ENCODE measurements at places on chromosomes 11 and 22.

DNA sequence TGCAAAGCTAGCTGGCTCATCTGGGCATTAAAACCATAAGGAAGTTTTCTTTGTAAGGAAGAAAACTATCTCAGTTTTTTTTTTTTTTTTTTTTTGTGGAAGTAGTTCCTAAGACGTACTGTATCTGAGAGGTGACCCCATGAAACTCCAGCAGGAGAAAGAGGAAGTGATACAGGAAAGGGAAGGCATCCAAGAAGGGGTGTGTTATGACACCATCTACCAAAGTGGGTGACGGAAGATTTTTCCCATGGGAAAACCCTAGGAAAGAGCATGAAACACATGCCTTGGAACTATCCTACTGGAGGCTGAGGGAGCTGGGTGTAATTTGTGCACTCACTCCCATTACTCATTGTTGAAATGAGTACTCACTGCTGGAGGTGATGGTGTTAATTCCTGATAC lies 63.8 kb upstream of the ARHGAP20 start:
- no peak for DNase-seq

- DNase-seq, result no peak
These were observed 1259.6 kb upstream of the CNTN5 start for GRCh38 chr11:97761175-97761574.

GRCh38 chr22:29692327-29692640 lies 27.5 kb upstream of the CABP7 start:
- no peak for DNase-seq

DNA sequence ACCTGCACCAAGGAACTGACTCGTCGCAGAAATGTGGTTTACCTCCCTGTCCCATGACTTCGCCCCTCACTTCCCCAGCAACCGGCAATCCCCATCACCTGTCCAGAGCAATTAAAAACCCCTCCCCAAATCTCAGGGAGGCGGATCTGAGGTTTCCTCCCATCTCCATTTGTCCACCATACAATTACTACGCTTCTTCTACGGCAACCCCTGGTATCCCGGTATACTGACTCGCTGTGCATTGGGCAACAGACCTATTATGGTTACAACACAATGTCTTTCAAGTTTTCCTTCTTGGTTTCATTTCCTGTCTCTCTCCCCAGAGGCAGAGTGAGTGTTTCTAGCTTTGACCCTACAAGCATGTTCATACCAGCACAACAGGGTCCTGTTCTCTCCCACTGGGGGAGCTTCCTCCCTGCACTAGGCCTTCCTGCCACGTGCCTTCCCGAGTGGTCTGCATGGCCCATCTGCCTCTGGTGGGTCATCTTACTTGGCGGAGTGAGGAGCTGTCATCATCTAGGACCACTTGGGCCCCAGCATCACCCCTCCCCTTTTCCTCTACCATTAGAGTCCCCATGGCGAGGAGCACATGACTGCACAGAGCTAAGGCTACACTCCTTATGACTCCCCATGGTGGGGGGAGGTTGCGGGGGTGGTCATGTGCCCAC lies 30.3 kb upstream of the NAP1L4 start:
- DNase-seq, result no peak

DNA sequence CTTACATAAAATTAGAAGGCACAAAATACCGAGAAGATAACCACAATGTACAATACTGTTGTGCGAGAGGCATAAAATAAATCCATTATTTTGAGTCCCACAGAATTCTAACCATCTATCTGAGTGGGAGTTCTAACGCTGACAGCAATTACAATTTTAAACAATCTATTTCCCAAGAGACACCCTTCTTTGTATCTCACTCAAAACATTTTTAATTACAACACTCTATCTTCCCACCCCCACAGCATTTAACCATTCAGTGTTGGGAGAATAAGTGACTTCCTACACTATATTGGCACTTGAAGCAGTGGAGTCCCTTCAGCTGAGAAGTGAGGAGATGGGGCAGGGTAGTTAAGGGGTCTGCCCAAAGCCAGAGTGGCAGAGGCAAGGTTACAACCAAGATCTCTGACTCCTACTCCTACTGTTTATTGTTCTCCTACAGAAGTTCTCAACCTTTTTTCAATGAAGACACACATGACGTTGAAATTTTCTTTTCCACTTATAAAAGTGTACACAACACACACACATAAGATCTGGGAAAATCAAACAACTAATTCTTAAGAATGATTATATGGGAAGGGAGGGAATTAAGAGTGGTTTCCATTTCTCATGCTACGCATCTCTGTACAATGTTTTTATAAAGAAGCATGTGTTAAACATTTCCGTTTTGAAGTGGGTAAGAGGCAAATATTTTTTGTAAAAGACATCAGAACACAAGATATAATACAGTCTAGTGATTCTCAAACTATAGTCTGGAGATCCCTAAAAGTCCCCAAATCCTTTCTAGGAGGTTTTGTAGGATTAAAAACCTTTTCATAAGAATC lies 10.9 kb downstream of the SLC25A17 start:
- DNase-seq, result no peak

DNA sequence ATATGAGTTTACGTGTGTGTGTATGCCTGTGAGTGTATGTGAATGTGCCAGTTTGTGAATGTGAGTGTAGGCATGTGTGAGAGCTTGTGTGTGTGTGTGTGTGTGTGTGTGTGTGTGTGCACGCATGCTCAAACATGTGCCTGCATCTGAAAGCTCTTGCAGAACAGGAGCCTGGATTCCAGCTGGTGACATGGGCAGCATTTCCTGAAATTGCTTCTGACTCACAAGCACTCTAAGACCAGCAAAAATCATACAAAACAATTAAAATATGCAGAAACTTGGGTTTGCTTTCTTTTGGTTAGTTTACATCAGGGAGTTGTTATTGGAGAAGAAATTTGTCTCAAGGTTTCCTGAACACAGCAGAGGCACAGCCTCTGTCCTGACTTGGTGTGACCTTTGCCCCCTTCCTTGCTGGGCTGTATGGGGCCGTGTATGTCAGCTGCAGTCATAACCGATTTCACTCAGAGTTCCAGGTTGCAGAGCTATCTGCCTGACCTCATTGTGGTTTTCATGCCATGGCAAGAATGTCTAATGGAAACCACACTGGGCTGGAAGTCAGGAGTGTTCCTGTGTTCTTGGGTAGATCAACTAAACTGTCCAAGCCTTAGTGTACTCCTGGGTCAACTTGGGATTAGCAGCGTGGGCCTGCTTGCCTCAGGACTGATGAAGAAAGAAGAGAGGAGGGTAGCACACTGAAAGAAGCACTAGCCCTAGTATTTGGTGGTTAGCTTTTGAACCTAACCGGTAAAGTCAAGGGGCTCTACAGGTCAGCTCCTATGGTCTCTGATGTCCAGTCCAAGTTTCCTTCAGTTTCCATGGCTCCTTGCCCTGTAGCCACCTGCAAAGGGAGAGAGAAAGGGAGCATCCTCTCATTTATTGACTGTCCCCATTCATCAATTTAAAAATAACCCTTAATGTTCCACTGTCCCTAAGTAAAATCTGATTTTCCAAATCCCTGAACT lies 143.7 kb downstream of the SNX19 start:
- no peak for DNase-seq

- no peak for DNase-seq
These were observed 5.7 kb downstream of the GAL3ST3 start for GRCh38 chr11:66042996-66043906.

GRCh38 chr11:36455658-36456111 lies 54.4 kb downstream of the TRAF6 start:
- DNase-seq, result no peak

- peak; percentile 46 for DNase-seq
These were observed 29.1 kb upstream of the BIRC3 start for GRCh38 chr11:102287964-102288724.

- DNase-seq, result peak; percentile 69
These were observed 27.8 kb downstream of the WEE1 start for GRCh38 chr11:9601037-9601875.

GRCh38 chr11:128530118-128531074 lies 57.0 kb downstream of the ETS1 start:
- DNase-seq, result no peak

DNA sequence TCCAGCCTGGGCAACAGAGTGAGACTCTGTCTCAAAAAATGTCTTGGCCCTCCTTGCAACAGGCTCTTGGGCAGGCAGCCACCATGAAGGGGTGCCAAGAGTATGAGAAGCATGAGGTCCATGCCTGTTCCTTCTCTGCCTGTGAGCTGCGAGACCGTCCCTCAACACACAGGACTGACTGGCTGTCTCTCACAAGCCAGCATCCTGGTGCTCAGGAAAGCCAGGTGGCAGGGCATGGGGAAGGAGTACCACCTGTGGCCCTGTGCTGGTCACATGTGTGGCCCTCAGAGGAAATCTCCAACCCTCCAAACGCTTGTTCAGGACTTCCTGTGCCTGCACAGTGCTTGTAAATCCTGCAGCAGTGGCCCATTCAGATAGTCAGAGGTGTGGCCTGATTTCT lies 83.2 kb downstream of the ATXN10 start:
- DNase-seq, result no peak

DNA sequence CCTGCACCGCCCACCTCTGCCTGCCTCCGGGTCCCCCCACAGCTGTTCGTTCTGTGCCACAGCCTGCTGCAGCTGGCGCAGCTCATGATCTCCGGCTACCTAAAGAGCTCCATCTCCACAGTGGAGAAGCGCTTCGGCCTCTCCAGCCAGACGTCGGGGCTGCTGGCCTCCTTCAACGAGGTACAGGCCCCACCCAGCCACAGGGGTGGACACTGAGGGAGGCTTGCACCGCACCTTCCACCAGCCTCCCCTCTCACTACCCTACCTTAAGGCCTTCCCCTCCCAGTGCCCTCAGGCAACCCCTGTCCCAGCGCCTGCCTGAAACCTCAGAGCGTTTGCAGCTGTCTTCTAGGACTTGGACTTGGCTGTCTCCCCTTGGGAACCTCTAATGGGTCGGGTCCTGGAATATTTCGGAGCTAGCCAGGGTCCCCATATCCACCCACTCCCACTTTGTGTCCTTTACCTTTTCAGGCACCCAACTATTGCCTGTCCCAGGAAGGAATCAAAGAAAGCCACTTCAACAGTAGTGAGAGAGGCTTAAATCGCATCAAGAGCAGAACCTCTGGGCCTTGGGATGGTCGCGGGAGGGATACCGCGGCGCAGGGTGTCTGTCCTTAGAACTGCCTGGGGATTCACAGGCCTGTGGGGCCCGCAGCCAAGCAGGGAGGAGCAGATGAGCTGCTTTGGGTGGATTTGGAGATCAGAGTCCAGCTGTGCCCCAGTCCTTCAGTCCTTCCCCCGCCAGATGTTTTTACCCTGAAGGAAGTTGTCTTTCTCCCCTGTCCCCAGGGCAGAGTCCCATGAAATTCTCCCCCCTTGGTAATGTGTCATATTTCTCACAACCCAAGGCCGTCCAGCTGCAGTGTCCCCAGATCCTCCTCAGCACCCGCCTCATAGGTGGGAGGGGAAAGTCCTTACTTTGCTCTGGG lies 13.3 kb downstream of the SLCO2B1 start:
- no peak for DNase-seq

Measured in H9 (cell line).